ENCODE measurements at places on chromosomes 1 and 21.

DNA sequence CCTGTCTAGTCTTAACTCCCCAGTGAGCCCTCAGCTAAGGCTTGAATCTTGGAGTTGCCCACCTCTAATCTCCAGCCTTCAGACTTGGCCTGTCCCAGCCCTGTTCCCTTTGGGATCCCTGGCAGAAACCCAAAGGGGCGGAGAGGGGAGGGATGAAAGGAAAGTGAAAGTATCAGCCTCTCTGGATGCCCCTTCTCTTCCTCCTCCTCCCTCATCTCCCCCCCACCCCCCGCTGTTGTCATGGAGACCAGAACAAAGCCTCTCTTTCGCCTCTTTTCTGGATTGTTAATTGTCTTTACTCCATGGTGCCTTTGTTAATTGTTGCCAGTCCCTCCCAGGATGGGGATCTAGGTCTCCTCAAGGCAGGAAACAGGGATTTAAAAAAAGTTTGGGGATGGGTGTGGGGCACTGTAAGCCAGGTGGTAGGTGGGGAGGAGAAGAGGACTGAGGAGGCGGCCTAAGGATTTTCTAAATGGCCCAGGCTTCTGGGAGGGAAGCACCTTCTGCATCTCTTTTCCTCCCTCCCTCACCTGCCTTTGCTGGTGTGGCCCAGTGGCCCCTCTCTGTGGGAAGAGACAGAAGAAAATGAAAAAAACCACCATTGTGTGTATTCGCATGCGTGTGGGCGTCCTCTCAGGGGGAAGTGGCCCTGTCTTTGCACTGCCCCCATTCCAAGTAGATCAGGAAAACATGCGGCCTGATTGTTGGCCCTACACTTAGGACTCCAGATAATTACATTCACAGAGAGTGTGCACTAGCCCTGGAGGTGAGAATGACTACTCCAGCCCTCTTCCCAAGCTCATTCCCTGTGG lies 7.5 kb upstream of the SOX13 start:
- no peak for DNase-seq

DNA sequence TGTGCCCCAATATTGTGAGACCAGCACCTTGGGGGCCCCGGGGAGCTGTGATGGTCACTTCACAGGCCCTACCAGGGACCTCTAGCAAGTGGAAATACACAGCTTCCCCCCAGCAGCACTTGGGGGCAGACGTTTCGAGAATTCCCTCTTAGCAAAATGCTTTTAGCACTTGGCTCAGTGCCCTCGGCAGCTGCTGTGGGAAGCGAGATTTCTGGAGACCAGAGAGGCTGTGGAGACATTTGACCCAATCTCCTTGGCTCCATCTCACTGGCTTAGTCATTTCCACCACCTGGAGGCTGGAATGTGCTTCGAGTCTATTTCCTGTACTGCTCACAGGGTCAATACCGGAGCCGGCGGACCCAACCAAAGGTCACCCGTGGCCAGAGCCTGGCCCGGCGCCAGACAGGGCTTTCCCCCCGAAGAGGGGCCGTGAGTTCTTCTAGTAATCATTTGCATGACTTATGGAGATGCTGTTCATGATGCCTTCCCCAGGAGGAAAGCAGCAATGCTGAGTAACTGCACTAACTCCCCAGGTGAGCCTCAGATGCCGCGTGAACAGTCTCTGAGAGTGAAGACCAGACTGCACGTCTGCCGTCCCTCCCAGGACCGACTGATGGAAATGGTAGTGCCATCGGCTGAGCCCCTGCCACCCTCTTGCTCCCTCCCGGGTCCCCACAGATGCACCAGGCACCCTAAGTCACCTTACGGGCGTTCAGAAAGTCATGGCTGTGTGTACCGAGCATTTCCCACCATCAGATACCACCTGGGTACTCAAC lies 4.4 kb upstream of the C2CD2 start:
- peak; percentile 74 for DNase-seq

DNA sequence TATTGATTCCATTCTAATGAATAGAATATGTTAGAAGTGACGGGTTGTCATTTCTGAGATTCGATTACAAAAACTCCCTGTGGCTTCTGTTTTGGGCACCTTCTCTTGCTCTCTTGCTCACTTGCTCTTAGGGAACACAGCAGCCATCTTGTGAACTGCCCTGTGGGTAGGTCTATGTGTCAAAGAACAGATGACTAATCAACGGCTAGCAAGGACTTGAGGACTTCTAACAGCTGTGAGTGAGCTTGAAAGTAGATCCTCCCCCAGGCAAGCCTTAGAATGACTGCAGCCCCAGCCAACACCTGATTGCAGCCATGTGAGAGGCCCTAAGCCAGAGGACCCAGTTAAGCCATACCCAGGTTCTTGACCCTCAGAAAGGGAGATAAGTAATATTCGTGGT lies 49.3 kb downstream of the AZIN2 start:
- peak; percentile 91 for DNase-seq

- peak; percentile 88 for DNase-seq
Observed at GRCh38 chr1:17232759-17233661, 15.9 kb upstream of the PADI3 start.

DNA sequence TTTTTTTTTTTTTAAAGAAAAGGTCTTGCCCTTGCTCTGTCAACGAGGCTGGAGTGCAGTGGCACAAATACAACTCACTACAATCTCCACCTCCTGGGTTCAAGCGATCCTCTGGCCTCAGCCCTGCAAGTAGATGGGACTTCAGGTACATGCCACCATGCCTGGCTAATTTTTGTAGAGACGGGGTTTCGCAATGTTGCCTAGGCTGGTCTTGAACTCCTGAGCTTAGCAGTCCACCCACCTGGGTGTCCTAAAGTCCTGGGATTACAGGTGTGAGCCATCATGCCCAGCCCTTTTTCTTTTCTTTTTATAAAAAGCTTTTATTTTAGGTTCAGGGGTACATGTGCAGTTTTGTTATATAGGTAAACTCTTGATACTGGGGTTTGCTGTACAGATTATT lies 47.2 kb downstream of the TLR5 start:
- no peak for DNase-seq

- no peak for DNase-seq
Observed at GRCh38 chr1:30740251-30741238, 17.0 kb downstream of the LAPTM5 start.

DNA sequence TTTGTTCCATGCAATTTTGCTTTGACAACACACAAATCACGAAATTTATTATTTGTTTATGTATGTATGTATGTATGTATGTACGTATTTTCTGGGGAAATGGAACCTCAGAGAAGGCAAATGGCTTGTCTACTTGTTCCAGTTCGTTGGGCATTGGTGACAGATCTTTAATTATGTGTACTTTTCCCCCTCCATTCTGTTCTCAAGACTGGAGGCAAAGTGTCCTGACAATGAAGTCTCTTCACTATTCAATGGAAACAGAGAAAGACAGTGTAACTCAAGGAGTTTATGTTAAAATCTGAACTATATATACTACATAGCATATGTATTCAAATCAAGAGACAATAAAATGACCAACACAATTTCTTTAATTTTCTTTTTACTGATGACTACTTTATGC lies 245.7 kb upstream of the PTBP2 start:
- DNase-seq = no peak

DNA sequence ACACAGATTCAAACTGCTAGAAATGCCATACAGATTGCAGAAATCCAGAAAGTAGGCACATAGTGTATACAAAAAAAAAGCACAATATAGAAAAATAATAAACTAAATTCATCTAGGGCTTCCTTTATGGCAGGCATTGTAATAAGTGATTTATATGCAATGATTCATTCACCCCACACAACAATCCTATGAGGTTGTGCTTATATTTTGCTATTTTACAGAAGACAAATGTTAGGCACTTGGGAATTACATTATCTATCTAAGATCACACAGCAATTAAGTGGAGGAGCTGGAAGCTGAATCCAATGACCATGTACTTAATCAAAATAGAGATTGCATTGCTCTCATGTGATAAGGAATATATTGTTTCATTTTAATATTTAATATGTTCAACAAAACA lies 225.7 kb upstream of the KCNK2 start:
- no peak for DNase-seq

- DNase-seq = no peak
Observed at GRCh38 chr21:33185852-33186251, 43.9 kb upstream of the IFNAR2 start.

- no peak for DNase-seq
Observed at GRCh38 chr21:38420140-38420539, 78.1 kb downstream of the ERG start.

DNA sequence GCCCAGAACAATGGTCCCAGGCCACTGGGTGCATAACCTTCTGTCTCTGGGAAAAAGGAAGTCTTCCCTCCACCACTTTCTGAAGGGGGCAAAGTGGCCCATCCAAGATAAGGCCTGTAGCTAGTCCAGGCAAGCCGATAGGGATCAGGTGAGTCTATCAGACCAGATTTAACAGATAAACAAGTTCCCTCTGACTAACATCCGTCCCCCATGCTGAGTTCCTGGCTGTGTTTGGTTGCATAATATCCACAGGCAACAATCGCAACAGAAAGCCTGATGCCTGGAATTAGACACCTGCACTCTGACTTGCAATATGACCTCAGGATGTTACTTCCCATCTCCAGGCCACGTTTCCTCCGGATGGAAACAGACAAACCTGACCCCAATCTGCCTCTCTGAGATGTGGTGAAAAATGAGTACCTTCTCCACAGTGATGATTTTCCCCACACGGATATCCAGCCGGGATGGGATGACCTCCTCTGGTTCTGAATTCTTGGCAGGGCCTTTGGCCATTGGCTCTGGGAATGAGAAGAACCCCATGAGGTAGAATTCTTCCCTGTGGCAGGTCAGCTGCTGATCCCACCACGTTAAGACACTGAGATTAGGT lies 36.4 kb downstream of the YARS1 start:
- peak; percentile 87 for DNase-seq
